ENCODE measurements at places on chromosomes 5 and 9.
A peak's percentile ranks its signal among the peaks of the same experiment; 100 is the strongest.

DNA sequence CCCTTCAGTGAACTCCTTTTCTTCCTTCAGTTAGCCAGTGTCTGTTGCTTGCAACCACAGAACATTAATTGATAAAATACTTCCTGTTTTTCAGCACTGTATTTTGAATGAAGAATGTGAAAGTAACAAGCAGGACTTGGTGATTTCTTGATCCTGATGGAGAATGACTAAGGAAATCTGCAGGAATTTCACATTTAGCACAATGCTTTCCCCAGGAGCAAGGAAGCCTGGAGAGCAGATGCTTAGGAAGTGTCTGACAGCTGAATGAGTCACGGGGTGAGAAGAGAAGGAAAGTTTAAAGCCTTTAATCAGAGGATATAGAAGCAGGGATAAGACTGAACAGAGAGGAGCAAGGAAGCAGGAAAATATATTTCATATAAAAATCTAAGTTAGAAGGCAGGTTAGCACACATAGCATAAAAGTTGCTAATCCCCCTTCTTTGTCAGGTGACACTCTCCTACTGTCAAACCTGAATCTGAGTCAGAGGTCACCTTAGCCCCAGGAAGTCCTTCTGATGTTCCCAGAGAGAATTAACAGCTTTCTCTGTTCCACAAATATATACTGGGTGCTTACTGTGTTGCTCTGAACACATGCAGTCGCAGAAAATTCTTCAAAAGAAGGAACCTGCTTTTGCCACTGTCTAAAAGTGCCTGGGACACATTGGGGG, 59.7 kb downstream of the GNA14 start:
- no peak for DNase-seq

DNA sequence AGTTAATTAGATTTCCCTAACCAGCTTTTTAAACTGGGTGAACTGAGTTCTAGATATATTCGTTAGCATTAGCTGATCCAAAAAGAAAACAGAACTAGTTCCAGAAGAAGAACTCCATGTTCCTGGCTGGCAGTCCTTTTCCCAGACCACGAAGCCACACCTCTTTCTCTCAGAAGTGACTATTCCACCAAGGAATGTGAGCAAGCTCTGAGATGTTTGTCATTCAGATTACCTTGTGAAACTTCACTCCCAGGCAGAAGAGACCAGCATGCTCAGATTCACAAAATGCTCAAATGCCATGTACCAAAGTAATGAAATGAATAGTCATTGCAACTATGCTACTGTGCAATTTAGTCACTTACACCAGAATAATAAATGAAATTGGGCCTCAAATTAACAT, 4.4 kb upstream of the SSBP2 start:
- no peak for DNase-seq

DNA sequence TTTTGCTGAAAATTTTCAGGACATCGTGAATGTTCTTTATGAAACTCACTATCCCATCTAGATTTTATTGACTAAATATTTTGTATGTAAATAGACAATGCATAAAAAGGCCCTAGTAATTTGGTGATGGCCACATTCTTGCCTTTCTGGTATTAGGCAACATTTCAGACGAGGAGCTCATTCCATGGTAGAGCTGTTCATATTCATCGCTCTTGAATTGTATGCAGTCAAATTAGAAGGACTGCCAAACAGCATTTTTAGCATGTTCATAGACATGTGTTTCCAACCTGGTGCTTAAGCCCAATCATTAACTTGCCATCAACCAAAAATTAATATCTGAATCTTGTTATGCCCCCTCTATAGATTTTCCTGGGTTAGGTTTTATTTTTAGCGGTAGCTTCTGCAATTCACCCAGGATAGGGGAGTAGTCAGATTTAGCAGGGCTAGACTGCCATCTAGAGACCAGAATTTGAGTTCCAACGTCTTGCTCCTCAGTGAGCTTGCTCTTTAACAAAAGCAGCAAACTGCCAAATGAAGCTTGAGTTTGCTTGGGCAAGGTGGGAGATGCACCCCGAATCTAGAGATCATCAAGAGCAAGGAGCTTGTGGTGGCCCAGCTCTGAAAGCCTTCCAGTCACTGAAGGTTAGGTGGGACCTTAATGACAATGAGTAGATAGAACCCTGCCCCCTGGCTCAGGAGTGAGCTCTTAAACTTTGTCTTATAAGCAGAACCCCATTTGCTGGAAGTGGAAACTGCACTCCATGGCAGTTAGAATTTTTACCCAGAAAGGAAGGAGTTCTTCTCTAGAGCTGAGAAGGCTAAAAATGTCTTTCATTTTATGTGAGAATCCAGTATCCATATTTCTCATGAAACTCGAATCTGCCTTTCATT, 456.2 kb downstream of the RASEF start:
- peak; percentile 17 for DNase-seq

DNA sequence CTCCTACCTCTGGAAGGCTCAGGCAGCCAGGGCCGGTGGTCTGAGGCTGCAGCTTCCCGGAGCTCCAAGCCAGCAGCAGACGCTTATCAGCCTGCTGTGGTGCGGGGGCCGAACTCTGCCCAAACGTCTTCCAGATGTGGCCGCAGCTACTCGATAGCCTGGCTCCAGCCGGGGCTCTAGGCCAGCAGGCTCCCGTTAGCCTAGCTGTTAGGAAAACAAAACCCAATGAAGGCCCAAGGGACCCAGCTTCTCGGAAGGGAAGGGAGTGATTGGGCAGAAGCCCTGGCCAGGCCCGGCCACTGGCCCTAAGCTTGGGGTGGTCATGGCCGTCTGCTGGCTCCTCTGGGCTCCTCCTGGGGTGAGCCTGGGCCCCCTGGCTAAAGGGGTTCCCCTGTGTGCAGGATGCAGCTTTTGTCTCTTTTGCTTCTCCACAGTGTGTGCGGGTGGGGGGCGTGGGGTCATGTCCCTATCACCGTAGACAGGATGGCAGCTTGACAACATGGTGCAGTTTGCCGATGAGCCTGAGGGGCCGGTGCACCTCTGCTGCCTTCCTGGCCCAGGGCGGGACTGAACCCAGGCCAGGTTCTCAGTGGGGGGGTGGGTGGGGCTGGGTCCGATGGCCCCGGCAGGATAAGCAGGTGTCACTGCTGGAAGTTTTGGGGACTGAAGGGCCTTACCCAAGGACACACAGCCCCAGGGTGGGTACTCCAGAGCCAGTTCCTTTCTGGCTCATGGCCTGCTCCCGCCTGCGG, 18.7 kb downstream of the MYMK start:
- DNase-seq = no peak

- no peak for DNase-seq
These were observed 10.9 kb downstream of the PRKACG start for GRCh38 chr9:69003051-69003450.

DNA sequence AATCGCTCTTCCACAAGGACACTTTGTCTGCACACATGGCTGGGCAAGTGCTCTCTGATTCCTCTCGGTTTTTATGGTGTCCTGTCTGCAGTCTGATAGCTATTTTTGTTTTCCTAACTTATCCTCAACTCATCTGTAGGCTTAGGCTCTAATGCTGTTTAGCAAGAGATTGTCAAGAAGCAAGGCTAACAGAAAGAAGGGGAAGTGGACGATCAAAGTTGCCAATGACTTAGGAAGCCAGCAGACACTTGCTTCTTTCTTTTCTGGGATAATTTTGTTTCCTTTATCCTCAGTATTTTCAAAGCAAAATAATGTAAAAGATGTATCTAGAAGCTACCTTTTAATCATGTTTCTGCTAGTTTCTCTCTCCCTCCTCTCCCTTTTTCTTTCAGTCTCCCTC, 130.7 kb downstream of the PRKACG start:
- DNase-seq = no peak

- no peak for DNase-seq
These were observed 105.7 kb downstream of the TMEM174 start for GRCh38 chr5:73278693-73279092.

DNA sequence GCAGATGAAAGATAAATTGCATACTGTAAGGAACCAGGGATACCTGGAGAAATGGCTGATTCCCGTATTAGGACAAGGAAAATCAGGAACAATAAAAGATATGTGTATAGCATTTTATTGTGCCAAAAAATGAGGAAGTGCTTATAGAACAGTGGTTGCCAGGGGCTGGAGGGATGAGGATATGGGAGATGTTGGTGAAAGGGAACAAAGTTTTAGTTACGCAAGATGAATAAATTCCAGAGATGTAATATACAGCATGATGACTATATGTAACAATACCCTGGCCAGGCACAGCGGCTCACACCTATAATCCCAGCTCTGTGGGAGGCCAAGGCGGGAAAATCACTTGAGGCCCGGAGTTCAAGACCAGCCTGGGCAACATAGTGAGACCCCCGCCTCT, 101.8 kb downstream of the CDK5RAP2 start:
- no peak for DNase-seq

DNA sequence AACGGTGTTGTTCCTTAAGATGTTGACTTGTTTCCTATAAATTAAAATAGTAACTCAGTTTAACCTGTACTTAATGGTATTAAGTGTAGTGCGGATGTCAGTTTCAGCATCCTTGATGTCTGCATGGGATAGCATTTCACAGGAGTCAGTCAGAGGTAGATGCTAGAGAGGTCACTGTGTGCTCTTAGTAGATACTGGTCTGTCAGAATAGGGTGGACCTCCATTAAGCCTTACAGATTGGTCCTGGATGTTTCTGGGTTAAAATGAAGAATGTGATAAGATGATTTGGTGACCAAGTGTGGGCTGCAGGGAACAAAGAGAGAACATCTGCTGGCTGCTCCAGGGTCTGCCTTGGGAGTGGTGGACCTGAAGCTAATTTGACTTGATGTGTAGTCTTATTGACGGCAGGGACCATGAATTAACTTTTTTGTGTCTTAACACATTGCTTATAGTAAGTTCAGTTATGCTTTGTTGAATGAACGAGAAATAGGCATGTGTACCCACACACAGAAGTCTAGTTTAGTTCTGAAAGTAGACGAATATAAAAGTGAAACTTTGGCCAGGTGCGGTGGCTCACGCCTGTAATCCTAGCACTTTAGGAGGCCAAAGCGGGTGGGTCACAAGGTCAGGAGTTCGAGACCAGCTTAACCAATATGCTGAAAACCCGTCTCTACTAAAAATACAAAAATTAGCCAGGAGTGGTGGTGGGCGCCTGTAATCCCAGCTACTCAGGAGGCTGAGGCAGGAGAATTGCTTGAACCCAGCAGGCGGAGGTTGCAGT, 12.5 kb downstream of the RAB24 start:
- DNase-seq = no peak

DNA sequence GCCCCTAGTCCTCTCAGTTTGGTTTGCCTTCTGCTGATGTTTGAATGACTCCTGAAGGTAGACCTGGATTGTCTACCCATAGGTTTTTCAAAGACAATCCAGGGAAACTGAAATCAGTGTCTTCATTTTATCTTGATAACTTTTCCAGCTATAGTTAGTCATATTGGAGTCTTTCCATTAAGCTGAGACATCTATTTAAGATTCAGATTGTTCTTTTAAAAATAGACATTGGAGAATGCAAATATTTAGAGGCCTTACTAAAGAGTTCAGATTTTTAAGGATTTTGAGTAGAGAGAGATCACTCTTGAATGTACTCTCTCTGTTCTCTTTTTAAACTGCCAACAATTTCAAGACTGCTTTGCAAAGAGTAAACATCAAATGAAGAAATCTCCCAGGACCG, 69.1 kb downstream of the GDNF start:
- no peak for DNase-seq

- DNase-seq = no peak
These were observed 10.7 kb upstream of the GCNT4 start for GRCh38 chr5:75062925-75063531.

GRCh38 chr5:116813906-116814305, 239.3 kb upstream of the SEMA6A start:
- no peak for DNase-seq

DNA sequence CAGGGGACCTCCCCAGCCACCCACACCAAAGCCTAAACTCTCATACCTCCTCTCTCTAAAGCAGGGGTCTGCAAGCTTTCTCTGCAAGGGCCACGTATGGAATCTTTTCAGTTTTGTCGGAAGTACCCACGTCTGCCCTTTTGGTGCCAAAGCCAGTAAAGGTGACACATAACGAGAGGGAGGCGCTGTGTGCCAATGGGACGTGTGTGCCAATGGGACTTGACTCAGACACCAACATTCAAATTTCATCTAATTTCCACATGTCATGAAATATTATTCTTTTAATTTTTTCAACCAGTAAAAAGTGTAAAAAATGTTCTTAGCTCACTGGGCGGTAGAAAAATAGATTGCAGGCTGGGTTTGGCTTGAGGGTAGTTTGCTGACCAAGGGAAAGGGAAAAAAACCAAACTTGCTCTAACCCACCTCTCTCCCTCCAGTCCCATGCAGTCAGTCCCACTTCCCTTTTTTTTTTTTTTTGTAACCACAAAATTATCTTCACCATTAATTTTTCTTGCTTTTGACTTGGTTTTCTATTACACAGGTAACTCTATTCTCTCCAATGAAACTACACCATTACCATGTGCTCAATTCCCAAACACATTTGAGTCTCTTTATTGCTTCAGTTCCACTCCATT, 25.5 kb downstream of the OR2V1 start:
- no peak for DNase-seq

- DNase-seq = no peak
These were observed 77.0 kb upstream of the PLPP6 start for GRCh38 chr9:4585135-4585534.

- DNase-seq = peak; percentile 88
These were observed at the start of gene SLC22A5 for GRCh38 chr5:132369474-132370180. Gene SLC22A5, plus strand, starts transcription at chr5:132369710. Its CDS starts 263 bp downstream, at chr5:132369973.

- DNase-seq = no peak
These were observed 340.5 kb downstream of the ARHGEF28 start for GRCh38 chr5:73966451-73966850.

DNA sequence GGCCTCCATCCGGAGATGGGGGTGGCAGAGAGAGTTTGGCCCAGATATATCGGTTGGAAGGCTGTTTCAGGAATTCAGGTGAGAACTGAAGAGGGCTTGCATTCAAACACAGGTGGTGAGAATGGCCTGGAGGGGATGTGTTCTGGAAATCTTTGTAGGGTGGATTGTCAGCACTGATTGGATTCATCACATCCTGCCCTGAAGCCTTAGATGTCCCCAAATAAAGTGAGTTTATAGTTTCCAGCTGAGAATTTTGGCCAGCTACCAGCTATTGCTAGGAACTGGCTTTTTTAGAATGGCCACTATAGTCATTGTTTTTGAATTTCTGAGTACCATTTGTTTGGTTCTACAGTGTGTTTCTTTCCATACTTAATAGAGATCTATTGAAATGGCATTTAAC, 46.1 kb upstream of the ANKH start:
- DNase-seq = no peak

DNA sequence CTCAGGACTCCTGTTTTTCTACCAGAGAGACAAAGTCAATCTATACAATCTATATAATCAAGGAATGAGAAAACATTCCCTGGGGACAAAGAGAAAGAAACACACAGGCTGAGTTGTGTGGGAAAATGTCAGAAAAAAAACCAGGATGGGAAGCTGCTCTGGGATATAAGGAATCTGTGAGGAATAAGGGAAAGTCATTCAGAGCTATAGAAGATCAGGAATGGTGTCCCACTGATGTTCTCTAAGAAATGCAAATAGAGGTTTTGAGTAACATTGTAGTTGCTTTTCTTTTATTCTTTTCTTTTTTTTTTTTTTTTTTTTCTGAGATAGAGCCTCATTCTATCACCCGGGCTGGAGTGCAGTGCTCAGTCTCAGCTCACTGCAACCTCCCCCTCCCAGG, 605.9 kb upstream of the KLF4 start:
- no peak for DNase-seq

- DNase-seq = no peak
These were observed 66.3 kb upstream of the SPINK5 start for GRCh38 chr5:147997486-147997885.

GRCh38 chr9:98161851-98162250, 30.6 kb downstream of the CORO2A start:
- no peak for DNase-seq

GRCh38 chr5:178106086-178106485, 7.2 kb upstream of the N4BP3 start:
- no peak for DNase-seq
